ENCODE measurements at places on chromosomes 12 and 14.

GRCh38 chr14:65007202-65007601 is 20.5 kb downstream of the FNTB start:
- no peak for DNase-seq

DNA sequence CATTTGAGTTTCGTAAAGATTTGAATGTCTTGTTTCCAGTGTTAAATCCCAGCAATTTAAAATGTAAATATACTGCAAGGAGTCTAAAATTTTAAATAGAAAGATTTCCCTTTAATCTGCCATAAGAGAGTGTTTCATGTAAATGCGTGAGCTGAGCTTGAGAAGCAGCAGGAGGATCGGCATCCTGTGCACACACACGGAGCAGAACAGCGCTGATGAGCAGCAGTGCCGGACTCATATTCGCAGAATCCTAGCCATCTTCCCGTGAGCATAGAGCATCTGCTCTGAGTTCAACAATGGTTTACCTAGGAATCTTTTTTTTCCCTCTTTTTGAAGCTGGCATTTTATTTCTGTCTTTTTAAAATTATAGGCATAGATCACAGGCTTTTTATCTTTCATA is 29.8 kb upstream of the AMN start:
- DNase-seq = no peak

- DNase-seq = no peak
Observed at GRCh38 chr14:97546491-97547230, 749.5 kb downstream of the VRK1 start.

DNA sequence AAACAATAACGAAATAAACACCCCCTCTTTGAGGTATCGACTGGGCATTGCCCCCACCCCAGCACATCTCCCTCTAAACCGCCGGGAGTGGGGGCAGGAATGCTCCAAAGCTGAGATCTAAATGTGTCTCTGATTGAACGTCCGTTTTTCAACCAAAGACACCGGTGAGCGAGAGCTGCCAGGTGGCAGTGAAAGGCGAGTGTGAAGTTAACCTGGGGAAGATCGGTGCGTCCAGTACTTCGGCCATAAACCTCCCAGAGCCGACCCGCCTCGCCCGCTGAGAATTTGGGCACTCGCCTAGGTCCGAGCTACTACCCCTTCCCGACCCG is 625 bp downstream of the ANGEL1 start:
- no peak for DNase-seq

DNA sequence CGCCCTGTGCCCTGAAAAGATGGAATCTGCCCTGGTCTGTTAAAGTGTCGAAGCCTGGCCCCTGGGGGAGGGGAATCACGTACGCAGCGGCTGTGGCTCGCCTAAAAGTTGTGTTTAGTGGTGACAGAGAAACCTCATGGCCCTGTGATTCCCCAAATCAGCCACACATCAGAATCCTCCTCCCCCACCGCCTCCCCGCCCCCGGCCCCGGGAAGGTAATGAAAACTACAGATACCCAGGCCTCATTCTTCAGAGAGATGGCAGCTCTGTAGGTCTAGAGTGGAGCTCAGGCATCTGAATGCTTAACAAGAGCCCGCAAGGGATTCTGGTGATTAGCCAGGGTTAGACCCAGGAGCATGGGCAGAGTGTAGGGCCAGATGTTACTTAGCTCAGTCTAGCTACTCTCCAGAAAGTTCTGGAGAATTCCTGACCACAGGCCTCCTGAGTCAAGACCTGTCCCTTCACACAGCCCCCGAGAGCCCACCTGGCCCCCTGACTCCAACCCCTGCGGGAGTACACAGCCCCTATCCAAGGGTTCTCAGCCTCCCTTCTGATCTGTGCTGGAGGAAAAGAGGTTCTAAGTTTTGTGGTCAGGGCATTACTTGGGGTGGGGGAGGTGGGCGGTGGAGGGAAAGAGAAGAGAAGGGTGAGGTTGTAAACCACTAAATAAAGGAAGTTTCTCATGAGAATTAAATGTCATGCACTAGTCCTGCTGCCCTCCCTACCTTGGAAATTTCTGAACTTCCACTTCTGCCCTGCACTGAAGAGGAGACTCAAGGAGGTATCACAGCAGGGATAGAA is 114.8 kb downstream of the PLXNC1 start:
- DNase-seq = no peak

DNA sequence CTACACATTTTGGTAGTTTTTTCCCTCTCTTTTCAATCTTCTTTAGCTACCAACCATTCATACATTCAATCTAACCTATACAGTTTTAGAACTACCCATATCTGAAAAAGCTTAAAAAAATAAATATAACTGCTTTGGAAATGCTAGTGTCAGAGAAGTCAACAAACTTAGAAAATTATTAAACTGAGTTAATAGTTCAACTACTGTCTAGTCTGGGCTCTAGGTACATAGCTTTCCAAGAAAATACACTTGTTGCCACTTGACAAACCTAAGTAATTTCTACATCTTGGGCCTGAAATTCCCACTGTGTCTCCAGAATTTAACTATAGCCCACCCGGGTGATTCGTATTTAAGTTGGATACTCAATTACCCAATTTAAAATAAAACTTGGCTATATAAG is 22.1 kb downstream of the GTF2A1 start:
- no peak for DNase-seq

- DNase-seq = no peak
Observed at GRCh38 chr14:98227000-98227726, 1044.8 kb downstream of the BCL11B start.

GRCh38 chr14:84806622-84807021 is 723.3 kb upstream of the FLRT2 start:
- no peak for DNase-seq

- DNase-seq = no peak
Observed at GRCh38 chr12:98470469-98471082, 44.8 kb upstream of the TMPO start.

GRCh38 chr14:76115010-76115422 is 36.7 kb upstream of the GPATCH2L start:
- DNase-seq = no peak

DNA sequence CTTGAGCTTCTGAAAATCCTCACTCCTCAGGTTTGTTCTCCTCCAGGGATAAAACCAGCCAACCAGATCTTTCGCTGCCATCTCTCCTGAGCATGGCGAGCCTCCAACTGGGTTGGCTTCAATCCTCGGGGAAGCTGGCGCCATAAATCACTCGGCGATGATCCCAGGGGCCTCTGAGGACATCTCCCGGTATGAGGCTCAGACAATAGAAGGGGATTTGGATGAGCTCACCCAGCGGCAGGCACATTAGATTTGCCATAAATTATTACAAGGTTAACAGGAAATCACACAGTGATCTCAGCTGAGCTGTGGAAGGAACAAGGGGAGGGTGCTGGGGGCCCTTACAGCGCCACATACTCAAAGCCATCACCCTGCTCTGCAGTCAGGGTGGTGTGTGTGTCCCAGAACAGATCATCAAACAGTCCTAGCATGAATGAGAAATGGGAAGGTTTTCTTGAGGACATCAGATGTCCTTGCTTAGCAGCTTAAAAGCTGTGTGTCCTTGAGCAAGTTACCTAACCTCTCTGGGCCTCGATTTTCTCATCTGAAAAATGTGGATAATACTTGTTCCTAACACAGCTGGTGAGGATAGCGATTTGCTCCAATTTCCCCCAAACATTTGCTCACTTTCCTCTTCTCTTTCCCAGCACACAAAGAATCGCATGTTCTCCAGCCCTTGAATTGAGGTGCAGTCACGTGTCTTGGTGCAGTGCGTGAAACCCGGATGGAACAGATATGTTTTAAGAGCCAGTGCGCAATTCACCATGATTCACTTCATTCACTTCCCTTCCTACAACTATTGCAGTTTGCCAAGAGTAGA is 142.8 kb downstream of the SCARB1 start:
- peak; percentile 91 for DNase-seq

DNA sequence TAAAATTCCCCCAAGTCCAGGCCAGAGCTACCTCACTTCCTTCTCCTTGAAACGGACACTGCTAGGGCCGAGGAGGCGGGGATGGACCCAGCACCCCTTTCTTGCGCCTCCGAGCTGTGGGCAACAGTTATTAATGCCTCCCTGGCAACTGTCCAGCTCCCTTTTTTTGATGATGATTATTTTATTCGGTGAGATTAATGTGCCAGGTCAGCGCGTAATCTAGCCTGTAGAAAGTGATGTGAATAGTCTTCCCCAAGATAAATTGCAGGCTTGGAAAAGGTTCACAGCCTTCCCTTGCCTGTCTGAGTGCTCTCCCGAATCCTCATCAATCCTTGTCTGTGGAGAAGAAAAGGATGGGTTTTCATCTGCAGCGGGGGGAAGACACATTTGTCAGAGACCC is 54.3 kb downstream of the RNFT2 start:
- no peak for DNase-seq

DNA sequence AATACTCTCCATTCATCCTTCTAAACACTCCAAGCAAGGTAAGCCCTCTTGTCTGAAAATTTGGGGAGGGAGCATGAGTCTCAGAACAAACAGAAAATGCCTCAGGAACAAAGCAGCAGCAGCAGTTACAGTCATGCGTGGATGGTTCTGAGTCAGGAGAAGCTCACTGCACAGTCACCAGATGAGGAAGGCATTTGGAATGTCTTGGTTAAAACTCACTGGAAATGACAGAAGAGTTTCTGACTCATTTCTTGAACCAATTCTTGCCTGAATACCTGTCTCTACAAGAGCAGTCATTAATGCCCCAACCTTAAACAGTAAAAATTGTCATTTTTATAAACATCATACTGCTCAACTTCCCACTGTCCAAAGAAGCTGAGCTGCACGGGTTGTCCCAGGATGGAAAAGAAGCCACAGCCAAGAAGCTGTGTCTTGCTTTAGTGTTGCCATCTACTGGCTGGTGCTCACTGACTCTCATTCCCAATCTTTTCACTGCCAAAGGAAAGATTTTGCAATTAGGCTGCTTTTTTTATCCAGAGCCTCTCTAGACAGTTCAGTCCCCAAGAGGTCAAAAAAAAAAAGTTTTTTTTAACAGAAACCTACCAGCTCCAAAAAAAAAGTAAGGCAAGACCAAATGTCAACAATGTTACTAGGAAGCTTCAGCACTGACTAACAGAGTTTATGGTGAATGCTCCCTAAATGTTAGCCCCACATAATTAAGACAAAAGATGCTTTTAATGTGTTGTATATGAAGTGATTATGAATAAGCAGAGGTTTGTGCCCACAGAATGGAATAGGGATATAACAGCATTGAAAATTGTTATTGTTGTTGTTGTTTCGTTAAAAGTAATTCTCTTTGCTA is 40.4 kb downstream of the KICS2 start:
- peak; percentile 42 for DNase-seq

- no peak for DNase-seq
Observed at GRCh38 chr12:1830981-1831963, 10.9 kb downstream of the LRTM2 start.

GRCh38 chr12:15001733-15002382 is 29.0 kb downstream of the PDE6H start:
- no peak for DNase-seq

DNA sequence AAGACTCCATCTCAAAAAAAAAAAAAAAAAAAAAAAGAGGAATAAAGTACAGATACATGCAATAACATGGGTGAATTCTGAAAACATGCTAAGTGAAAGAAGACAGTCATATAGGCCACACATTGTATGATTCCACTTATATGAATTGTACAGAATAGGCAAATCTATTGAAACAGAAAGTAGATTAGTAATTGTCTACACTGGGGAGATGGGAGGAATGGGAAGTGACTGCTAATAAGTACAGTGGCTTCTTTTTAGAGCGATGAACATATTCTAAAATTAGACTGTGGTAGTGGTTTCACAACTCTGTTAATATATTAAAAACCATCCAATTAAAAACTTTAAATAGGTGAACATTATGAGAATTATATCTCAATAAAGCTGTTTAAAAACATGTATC is 74.4 kb downstream of the ANKS1B start:
- DNase-seq = no peak

DNA sequence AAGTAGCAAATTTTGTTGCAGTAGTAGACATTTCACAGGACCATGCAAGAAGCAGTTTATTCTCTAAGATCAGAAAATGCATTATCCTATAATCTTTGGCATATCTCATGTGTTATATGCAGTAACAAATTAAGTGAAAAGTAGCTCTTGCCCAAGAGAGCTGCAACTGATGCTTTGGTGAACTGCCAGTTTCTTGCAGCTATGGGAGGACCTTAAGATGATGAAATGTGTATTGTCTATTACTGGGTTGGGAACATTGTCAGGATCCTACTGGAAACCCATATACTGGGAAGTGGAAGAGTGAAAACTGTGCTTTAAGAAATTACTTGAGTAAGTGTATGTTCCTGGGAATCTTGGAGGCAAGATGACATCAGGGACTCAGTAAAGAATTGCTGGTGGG is 238.8 kb downstream of the DACT1 start:
- DNase-seq = no peak

- DNase-seq = no peak
Observed at GRCh38 chr12:96327346-96327745, 72.9 kb downstream of the CDK17 start.

GRCh38 chr12:126389220-126389841 is 1324.1 kb downstream of the AACS start:
- peak; percentile 13 for DNase-seq

- no peak for DNase-seq
Observed at GRCh38 chr12:96108321-96108720, 72.9 kb upstream of the LTA4H start.

DNA sequence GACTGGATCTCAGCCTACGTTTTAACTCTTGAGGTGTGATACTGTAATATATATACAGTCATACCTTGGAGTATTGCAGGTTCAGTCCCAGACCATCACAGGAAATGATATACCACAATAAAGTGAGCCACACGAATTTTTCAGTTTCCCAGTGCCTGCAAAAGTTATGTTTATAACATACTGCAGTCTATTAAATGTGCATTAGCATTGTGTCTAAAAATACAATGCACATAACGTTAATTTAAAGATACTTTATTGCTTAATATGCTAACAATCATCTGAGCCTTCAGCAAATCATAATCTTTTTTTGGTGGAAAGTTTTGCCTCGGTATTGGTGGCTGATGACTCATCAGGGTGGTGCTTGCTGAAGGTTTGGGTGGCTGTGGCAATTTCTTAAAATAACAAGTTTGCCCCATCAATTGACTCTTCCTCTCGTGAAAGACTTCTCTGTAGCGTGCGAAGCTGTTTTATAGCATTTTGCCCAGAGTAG is 18.9 kb downstream of the PYROXD1 start:
- no peak for DNase-seq

GRCh38 chr12:31620311-31620710 is 29.4 kb upstream of the DENND5B start:
- DNase-seq = no peak

DNA sequence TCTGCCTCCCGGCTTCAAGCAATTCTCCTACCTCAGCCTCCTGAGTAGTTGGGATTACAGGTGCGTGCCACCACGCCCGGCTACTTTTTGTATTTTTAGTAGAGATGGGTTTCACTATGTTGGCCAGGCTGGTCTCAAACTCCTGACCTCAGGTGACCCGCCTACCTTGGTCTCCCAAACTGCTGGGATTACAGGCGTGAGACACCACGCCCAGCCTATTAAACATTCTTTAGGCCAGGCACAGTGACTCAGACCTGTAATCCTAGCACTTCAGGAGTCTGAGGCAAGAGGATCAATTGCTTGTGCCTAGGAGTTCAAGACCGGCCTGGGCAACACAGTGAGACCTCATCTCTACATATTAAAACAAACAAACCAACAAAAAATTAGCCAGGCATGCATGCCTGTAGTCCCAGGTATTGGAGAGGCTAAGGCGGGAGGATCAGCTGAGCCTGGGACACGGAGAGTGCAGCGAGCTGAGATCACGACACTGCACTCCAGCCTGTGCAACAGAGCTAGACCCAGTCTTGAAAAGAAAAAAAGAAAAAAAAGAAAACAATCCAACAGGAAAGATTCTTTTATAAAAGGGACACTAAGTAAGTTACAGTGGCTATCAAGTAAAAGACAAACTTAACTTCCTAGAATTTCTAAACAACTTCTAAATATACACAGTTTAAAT is 70.2 kb downstream of the HECTD1 start:
- DNase-seq = no peak

Data from NCI-H1105 (cell line).